Activated T-cell treated with anti-CD3 and anti-CD28 coated beads, Interleukin-2, amount 50 U/mL, for 24 hours (primary cell): ENCODE measurements at places on chromosomes 4 and X.

DNA sequence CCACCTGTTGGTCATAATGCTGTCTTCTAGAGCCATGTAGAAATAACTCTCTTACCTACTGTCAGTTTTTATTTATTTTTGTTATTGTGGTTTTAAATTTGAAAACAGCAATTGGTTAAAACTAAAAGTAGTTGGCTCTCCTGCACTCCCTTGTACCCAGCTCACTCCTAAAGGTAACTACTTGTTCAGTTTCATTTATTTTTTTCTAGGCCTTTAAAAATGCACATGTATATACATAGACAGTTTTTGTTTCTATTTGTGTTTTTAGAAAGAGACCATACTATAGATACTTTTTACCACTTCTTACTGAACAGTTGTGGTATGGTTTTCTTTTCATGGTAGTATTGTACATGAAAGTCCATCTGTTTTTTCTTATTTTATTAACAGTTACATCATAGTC lies 16.8 kb downstream of the SMAD1 start:
- H3K27me3 ChIP-seq = peaks cover 13% of the 10 kb centered on the region
- no peak for DNase-seq
- no peak overlapping the region for H3K4me3 ChIP-seq
- peaks cover 2% of the 10 kb centered on the region for H3K4me1 ChIP-seq
- no peak overlapping the region for H3K27ac ChIP-seq

- H3K27ac ChIP-seq = no peak overlapping the region
- no peak for DNase-seq
- no peaks in the 10 kb centered on the region for H3K36me3 ChIP-seq
- no peaks in the 10 kb centered on the region for H3K4me1 ChIP-seq
- H3K27me3 ChIP-seq = no peaks in the 10 kb centered on the region
- H3K4me3 ChIP-seq = no peak overlapping the region
Measured at GRCh38 chr4:126361287-126361686, 1046.5 kb downstream of the FAT4 start.

DNA sequence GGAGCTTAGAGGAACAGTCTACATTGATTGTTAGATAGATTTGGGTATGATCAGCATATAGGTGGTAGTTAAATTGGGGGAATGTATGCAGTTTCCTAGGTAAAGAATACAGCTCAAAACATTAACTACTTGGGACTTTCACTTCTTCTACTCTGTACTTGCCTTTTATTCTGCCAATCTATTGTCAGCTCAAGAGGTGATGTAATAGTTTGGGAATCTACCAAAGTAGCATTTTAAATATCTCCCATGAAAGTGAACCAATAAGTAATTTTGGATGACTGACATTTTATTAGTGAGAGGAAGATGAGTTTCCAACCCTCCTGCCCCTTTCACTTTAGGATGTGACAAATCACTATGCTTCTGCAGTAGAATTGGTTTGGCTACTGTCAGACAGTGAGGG lies 43.4 kb downstream of the NUDT6 start:
- no peak overlapping the region for H3K4me3 ChIP-seq
- no peak overlapping the region for H3K27ac ChIP-seq
- H3K4me1 ChIP-seq = no peaks in the 10 kb centered on the region

DNA sequence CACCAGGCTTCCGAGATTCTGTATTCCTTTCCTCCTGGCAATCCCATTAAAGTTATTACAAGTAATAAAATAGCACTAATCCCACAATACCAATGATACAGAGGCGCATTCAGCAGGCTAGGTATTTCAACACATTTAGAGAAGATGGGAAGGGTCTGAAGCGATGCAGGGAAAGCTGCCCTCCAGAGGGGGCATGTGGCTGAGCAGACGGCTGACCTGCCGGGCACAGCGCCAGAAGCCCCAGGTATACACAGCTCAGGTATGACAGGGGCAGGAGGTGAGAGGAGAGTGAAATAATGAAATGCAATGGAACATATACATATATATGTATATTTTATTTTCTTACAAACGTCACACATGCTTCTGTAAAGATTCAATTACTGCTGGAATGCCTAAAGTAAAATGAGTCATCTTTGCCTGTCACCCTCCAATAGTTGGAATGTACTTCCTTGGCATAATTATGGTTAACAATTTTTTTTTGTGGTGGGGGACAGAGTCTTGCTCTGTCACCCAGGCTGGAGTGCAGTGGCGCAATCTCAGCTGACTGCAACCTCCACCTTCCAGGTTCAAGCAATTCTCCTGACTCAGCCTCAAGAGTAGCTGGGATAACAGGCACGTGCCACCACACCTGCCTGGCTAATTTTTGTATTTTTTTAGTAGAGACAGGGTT lies 21.3 kb upstream of the CDKN2AIP start:
- H3K4me1 ChIP-seq = peaks cover 7% of the 10 kb centered on the region
- DNase-seq = no peak
- no peak overlapping the region for H3K4me3 ChIP-seq
- no peaks in the 10 kb centered on the region for H3K36me3 ChIP-seq

DNA sequence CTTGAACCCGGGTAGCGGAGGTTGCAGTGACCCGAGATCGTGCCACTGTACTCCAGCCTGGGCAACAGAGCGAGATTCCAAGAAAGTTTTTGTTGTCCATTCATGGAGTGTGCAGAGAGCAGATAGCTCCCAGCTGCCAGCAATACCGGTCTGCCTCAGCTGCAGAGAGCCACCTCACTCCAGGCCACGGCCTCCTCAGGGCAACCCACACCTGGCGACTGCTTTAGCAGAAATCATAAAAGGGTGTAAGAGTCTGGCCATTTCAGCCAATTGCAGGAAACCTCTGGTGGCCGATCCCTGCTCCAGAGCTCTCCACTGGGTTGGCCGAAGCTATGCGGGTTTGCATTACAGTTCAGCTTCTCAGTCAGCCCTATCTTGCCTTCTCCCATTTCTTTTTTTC lies 227.4 kb upstream of the BCOR start:
- no peaks in the 10 kb centered on the region for H3K36me3 ChIP-seq
- no peak for DNase-seq
- no peak overlapping the region for H3K27ac ChIP-seq
- no peaks in the 10 kb centered on the region for H3K4me1 ChIP-seq
- peaks cover 48% of the 10 kb centered on the region for H3K27me3 ChIP-seq

- no peak overlapping the region for H3K4me3 ChIP-seq
- peaks cover 54% of the 10 kb centered on the region for H3K27me3 ChIP-seq
- no peak overlapping the region for H3K27ac ChIP-seq
- H3K36me3 ChIP-seq = no peaks in the 10 kb centered on the region
Measured at GRCh38 chr4:24914460-24914859, 1.6 kb upstream of the CCDC149 start.

DNA sequence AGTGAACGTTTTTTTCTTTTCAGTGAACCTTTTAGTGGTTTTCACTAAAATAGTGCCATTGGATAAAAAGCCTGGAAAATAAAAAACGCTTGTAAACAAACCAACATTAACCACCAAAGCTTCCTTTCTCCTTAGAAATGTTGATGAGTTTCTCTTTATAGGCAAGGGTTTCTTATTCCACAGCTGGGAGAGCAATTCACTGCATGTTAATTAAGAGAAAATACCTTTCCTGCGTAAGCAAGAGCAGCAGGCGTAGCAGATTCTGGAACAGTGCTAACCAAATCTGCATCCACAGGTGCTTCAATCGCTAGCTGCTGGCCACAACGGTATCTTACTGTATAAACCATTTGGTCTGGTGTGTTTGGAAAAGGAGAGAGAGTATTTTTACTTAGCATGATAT lies 13.3 kb upstream of the AASDH start:
- no peak overlapping the region for H3K4me3 ChIP-seq
- DNase-seq = no peak
- no peak overlapping the region for H3K27ac ChIP-seq
- H3K36me3 ChIP-seq = peaks cover 87% of the 10 kb centered on the region

- no peak overlapping the region for H3K4me3 ChIP-seq
- no peaks in the 10 kb centered on the region for H3K27me3 ChIP-seq
- peaks cover 7% of the 10 kb centered on the region for H3K4me1 ChIP-seq
- no peaks in the 10 kb centered on the region for H3K36me3 ChIP-seq
- no peak overlapping the region for H3K27ac ChIP-seq
Measured at GRCh38 chr4:116531870-116532269, 553.5 kb downstream of the TRAM1L1 start.

- peaks cover 31% of the 10 kb centered on the region for H3K27me3 ChIP-seq
- no peak overlapping the region for H3K4me3 ChIP-seq
- no peak for DNase-seq
- no peaks in the 10 kb centered on the region for H3K36me3 ChIP-seq
Measured at GRCh38 chr4:156976147-156976546, 4.5 kb upstream of the PDGFC start.

- no peak overlapping the region for H3K27ac ChIP-seq
- no peak for DNase-seq
- H3K4me1 ChIP-seq = peaks cover 20% of the 10 kb centered on the region
- peaks cover 89% of the 10 kb centered on the region for H3K36me3 ChIP-seq
- H3K27me3 ChIP-seq = no peaks in the 10 kb centered on the region
Measured at GRCh38 chr4:2662598-2662997, 93.5 kb downstream of the TNIP2 start.

GRCh38 chr4:169922632-169923276 lies 103.4 kb downstream of the MFAP3L start:
- H3K36me3 ChIP-seq = no peaks in the 10 kb centered on the region
- no peak for DNase-seq
- no peaks in the 10 kb centered on the region for H3K27me3 ChIP-seq
- no peaks in the 10 kb centered on the region for H3K4me1 ChIP-seq

GRCh38 chrX:40573763-40574162 lies 7.0 kb upstream of the ATP6AP2 start:
- no peak overlapping the region for H3K4me3 ChIP-seq
- H3K27ac ChIP-seq = no peak overlapping the region
- no peaks in the 10 kb centered on the region for H3K36me3 ChIP-seq
- H3K27me3 ChIP-seq = peaks cover 63% of the 10 kb centered on the region

GRCh38 chr4:189202869-189203271 lies 737.8 kb upstream of the FRG1 start:
- H3K27ac ChIP-seq = no peak overlapping the region
- H3K36me3 ChIP-seq = no peaks in the 10 kb centered on the region
- DNase-seq = no peak
- H3K27me3 ChIP-seq = no peaks in the 10 kb centered on the region
- H3K4me3 ChIP-seq = no peak overlapping the region

- DNase-seq = no peak
- H3K27me3 ChIP-seq = no peaks in the 10 kb centered on the region
- no peaks in the 10 kb centered on the region for H3K36me3 ChIP-seq
- H3K27ac ChIP-seq = no peak overlapping the region
- H3K4me1 ChIP-seq = no peaks in the 10 kb centered on the region
Measured at GRCh38 chr4:188955066-188955465, 815.8 kb downstream of the TRIML1 start.

- no peaks in the 10 kb centered on the region for H3K4me1 ChIP-seq
- DNase-seq = no peak
- no peak overlapping the region for H3K4me3 ChIP-seq
Measured at GRCh38 chrX:37641859-37642258, 43.7 kb upstream of the XK start.

GRCh38 chr4:41976775-41977516 lies 4.6 kb upstream of the DCAF4L1 start:
- H3K36me3 ChIP-seq = no peaks in the 10 kb centered on the region
- no peak overlapping the region for H3K27ac ChIP-seq
- no peak overlapping the region for H3K4me3 ChIP-seq
- H3K4me1 ChIP-seq = peaks cover 5% of the 10 kb centered on the region
- H3K27me3 ChIP-seq = peaks cover 8% of the 10 kb centered on the region

- H3K36me3 ChIP-seq = no peaks in the 10 kb centered on the region
- DNase-seq = no peak
- H3K4me3 ChIP-seq = peak overlapping the region; percentile 45
- H3K27me3 ChIP-seq = peaks cover 57% of the 10 kb centered on the region
- H3K4me1 ChIP-seq = peaks cover 2% of the 10 kb centered on the region
- no peak overlapping the region for H3K27ac ChIP-seq
Measured at GRCh38 chrX:31266203-31267076, 194.6 kb upstream of the FTHL17 start.
